ENCODE measurements at places on chromosomes 12 and 14.

- no peak for DNase-seq
These were observed 4.1 kb downstream of the BHLHE41 start for GRCh38 chr12:26120561-26121274.

GRCh38 chr14:102551995-102552705 lies 40.3 kb upstream of the RCOR1 start:
- no peak for DNase-seq

DNA sequence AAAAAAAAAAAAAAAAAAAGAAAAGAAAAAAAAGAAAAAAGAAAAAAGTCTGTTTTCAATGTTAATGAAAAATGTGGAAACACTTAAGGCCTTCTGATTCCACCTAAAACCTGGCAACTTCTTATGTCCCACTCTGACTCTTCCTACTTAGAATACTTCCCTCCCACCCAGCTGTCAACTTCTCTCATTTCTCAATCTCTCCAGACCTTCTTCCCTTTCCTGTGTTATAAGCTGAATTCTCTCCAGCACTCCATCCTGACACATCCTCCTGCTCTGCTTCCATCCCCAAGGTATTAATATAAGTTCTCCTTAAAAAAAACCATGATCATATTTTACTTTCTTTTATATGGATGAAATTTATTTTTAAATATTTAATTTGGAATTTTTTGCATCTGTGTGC lies 20.3 kb upstream of the TMTC1 start:
- DNase-seq, result no peak

DNA sequence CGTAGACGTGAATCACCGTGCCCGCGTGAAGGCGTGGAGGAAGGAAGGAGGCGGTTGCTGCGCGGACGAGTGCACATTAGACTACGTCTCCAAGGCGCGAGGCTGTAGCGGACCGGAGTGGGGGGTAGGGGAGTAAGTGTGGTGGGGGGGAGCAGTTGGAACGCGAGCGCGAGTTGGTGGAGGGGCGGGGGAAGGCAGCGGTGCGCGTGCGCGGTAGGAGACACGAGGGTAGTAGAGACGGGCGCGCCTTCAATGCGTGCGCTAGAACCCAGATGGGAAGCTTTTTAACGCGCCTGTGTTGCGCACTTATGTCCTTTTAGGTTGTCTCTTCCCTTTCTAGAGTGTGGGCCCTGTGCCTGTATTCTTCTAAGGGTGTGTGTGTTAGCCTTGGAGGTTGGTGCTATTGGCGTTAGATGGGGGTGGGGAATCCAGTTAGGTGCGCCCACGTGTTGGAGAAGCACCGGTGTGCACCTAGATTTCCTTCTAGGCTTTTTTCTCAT lies 604 bp downstream of the EIF4B start:
- DNase-seq, result peak; percentile 61

DNA sequence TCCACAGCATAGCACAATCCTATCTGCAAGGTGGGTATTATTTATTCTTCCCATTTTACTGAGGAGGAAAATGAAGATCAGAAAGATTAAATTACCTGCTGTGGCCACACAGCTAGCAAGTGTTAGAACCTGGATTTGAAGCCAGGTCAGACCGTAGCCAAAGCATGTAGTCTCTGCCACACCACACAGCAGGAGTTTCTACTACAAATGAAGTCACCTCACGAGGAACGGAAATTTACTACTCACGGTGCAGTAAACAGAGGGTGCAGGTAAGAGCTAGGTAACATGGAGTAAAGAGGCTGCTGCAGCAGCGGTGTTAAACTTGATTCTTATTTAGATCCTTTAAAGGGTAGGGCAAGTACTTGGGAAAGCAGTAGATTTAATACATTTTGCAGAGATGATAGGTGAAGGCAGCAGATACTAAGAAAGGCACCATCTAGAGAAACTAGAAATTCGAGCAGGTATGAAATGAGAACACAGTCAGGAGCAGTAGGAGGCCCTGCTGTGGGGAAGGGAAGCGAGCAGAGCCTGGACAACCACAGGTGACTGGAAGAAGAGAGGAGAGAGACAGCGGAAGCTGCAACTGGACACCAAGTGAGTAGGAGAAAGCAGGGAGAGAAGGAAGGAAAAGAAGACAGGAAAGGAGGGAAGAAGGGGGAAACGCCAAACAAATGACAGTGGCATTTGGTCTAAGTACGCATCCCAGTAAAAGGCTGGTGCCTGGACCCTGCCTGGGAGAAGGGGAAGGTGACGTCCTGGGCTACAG lies 21.5 kb downstream of the SPTB start:
- no peak for DNase-seq

- DNase-seq, result no peak
These were observed 83.3 kb downstream of the PUS7L start for GRCh38 chr12:43675048-43675904.

GRCh38 chr12:48352157-48352760 lies 1.5 kb upstream of the ZNF641 start:
- DNase-seq, result no peak

DNA sequence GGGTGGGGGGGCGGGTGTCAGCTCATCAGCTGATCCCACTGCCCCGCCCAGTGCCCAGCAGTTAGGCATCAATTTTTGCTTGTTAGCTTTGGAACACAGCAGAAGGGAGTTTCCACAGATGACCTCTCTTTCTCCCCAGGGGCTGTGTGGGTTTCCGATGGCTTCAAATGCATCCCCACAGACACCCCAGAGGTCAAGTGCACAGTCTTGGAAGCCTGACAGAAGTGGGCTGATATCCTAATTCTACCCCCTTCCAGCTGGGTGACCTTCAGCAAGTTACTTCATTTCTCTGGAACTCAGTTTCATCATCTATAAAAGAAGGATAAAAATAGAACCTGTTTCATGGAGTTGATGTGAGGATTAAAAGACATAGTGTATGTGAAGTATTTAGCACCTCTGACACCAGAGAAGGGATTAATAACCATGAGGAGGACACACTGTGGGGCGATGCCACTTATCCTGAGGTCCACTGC lies 22.0 kb downstream of the TTC9 start:
- DNase-seq, result no peak

Measured in SIG-M5 (cell line).